ENCODE measurements at places on chromosomes 6 and 20. TPM values are rescaled to one million over a fixed set of nuclear protein-coding genes. Genes with fewer than 3 reads are reported as not detected.

DLK2 gene
- total RNA-seq = 8.6 TPM

SALL4 gene
- total RNA-seq = 0.41 TPM

IL17F gene
- not detected for total RNA-seq

AIF1 gene
- 6.9 TPM for total RNA-seq

OPN5 gene
- total RNA-seq = not detected

FOXA2 gene
- total RNA-seq = not detected

KIAA0408 gene
- 107 TPM for total RNA-seq

DNA sequence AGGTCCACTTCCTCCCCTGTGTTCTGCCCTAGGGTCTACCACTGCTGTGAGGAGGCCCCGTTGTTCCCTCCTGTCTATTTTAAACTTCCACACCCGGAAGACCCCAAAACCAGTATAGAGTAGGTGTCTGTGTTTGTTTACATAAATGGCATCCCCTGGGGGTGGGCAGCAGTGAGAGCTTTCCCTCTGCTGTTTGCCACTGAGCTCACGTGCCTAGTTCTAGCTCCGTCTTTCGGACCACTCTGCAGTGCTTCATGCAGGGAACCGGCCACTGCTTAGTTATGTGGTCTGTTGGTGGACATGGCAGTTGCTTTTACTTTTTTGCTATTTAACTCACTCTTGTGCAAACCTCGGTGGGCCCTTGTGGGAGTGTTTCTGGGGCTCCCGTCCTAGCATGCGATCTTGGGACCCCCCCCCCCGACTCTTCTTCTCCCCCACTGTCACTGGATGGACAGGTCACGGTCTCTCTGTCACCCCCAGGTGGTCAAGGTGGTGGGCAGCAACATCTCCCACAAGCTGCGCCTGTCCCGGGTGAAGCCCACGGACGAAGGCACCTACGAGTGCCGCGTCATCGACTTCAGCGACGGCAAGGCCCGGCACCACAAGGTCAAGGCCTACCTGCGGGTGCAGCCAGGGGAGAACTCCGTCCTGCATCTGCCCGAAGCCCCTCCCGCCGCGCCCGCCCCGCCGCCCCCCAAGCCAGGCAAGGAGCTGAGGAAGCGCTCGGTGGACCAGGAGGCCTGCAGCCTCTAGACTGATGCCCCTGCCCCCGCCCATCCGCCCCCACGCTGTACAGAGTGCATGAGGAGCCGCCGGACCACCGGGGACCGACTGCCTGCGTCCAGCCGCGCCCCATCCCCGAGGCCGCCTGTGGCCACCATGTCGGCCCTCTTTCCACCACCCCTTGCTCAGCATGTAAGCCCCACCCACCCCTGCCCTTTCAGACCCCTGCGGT, 40.9 kb downstream of the VSTM2L start:
- DNase-seq = no peak

- no peak for DNase-seq
These were observed 47.3 kb upstream of the TNFAIP3 start for GRCh38 chr6:137819740-137820139.

GRCh38 chr6:111701146-111701545, 95.5 kb upstream of the TRAF3IP2 start:
- no peak for DNase-seq

- no peak for DNase-seq
These were observed 59.1 kb downstream of the ADGRF1 start for GRCh38 chr6:46983007-46983411.

GRCh38 chr6:124738482-124738881, 223.8 kb upstream of the RNF217 start:
- DNase-seq = no peak

DNA sequence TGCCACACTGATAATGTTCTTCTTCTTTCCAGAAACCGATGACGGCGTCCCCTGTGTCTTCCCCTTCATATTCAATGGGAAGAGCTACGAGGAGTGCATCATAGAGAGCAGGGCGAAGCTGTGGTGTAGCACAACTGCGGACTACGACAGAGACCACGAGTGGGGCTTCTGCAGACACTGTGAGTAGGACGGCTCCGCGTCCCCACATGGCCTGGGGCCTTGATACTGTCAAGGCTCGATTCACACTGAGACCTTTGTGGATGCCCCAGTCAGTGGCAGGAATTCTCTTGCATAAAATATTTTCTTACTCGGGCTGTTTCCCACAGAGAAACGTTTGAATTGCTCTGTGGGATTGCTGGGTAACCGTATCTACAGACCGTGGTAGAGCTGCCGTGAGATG, 41.5 kb upstream of the SLC22A1 start:
- DNase-seq = no peak

DNA sequence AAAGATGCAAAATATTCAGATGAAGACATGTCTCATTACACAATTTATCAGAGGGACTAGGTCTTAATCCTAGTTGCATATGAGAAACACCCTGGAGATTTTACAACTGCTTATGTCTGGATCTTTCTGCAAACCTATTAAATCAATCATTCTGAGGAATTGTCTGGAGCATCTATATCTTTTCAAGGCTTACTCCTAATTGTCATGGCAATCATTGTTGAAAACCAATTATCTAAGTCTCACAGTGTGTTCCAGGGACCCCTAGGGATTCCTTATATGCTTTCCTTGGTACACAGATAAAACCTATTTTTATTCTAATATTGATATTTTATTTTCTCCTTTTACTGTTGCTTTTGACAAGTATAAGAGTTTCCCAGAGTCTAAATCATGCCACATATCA, 696.9 kb upstream of the EYS start:
- DNase-seq = no peak

DNA sequence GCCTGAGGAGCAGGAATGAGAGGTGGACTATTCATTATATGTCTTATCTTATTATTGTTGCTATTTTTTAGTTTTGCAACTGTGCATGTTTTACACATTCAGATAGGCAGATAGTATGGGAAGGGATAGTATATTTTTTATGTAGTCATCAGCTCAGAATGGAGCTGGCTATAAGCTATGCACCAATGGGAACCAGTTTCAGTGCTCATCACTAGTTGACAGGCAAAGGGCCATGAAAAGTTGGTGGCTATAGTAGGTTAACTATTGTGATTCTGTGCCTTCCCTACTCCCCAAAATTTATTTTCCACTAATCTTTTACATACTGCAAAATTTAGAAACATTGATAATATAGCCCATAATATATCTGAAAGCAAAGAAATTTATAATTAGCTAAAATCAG, 5.3 kb upstream of the UBD start:
- DNase-seq = no peak

- DNase-seq = peak; percentile 51
These were observed 43.3 kb downstream of the SLC2A10 start for GRCh38 chr20:46752728-46753127.

GRCh38 chr6:106183430-106183829, 97.3 kb downstream of the PRDM1 start:
- no peak for DNase-seq

DNA sequence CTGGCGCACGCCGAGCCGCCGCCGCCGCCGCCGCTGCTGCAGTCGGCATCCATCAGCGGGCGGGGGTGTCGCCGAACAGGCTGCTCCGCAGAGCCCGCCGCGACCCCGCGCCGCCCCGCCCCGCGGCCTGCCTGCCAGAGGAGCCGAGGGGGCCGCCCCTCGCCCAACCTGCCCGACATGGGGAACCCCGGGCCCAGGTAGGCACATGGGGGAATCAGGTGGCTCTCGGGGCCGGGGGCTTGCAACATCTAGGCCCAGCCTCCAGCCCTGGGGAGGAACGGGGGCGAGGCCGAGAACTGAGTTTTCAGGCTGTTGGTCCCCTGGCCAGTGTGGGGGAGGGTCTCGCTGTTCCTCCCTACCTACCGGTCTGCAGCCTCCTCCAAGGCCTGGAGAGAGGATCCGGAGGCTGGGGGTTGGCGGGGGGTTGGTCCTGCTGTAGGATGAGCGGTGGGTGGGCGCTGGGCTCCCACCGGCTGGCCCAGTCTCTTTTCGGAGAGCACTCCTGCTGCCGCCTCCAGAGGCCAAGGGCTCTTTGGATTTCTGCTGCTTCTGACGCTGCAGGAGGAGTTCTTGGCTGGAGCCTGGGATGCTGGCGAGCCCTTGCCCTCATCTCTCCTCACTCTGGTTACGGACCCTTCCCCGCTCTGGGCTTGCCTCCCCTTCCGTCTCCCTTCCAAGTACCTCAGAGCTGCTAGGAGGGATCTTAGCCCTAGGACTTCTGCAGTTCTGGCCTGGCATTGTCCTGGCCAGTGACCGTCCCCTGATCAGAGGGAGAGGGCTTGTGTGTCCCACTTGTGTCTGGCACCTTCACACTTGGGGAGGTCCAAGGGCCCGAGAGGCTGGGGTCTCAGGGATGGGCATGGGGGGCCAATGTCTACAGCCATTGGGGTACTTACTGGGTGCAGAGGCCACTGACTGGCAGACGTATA, at the start of gene EPB41L1:
Gene EPB41L1 (plus strand): TSS at position 41 of the 929 bp plus-strand sequence. CDS start 19,038 bp downstream, outside the sequence.
- no peak for DNase-seq

GRCh38 chr6:74891349-74891831, 314.5 kb downstream of the COL12A1 start:
- no peak for DNase-seq
